ENCODE measurements at places on chromosomes 4 and X. TPM values are rescaled to one million over a fixed set of nuclear protein-coding genes. Genes with fewer than 3 reads are reported as not detected.

GRCh38 chr4:110231869-110232268 is 33.5 kb upstream of the ELOVL6 start:
- H3K4me3 ChIP-seq: no peak overlapping the region
- no peaks in the 10 kb centered on the region for H3K36me3 ChIP-seq
- H3K4me1 ChIP-seq: no peaks in the 10 kb centered on the region
- no peak for DNase-seq
- H3K27ac ChIP-seq: no peak overlapping the region

- no peak for DNase-seq
- H3K4me1 ChIP-seq: no peaks in the 10 kb centered on the region
- no peak overlapping the region for H3K4me3 ChIP-seq
- H3K36me3 ChIP-seq: no peaks in the 10 kb centered on the region
Observed at GRCh38 chr4:98786866-98787265, 128.5 kb upstream of the TSPAN5 start.

- no peak for DNase-seq
- H3K4me3 ChIP-seq: no peak overlapping the region
- H3K36me3 ChIP-seq: no peaks in the 10 kb centered on the region
- H3K27ac ChIP-seq: no peak overlapping the region
Observed at GRCh38 chr4:6074758-6075157, 56.5 kb upstream of the C4orf50 start.

- no peak for DNase-seq
- H3K27ac ChIP-seq: no peak overlapping the region
- H3K4me1 ChIP-seq: no peaks in the 10 kb centered on the region
- H3K36me3 ChIP-seq: no peaks in the 10 kb centered on the region
- no peak overlapping the region for H3K4me3 ChIP-seq
- H3K27me3 ChIP-seq: peaks cover 11% of the 10 kb centered on the region
Observed at GRCh38 chr4:140581078-140581477, 12.3 kb upstream of the UCP1 start.

DNA sequence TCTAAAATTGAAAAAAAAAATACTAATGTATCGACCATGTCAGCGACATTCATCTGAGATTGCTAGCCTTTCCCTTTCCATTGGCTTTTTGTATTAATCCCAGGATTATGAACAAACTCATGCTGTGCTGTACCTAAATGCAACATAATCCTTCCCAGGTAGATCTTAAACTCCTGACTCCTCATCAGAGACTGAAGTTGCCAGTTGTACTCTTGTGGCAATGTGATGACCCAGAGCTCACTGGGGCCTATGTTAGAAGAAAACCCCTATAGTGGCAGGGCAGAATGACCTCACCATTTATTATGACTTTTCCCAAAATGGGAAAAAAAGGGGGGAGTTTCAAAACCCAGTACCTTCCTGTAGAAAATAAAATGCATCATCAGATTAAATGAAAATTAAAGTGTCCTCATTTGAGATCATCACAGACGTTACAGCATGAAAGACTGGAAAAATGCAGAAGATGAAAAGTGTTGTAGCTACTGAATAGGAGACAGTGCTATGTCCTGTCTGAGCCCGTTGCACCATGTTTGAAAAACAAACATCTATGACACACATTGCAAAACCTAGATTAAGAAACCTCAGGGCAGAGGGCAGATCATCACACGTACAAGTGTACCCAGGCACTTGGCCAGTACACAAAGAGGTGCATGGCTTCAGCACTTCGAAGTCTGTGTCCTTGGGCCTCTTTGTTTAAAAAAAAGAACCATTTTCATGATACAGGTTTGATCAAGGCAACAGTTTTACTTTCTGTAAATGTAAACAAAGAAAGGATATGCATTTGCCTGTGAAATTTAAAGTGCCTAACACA is 6.8 kb upstream of the ACSL4 start:
- H3K4me1 ChIP-seq: no peaks in the 10 kb centered on the region
- no peak overlapping the region for H3K27ac ChIP-seq
- H3K36me3 ChIP-seq: no peaks in the 10 kb centered on the region

DNA sequence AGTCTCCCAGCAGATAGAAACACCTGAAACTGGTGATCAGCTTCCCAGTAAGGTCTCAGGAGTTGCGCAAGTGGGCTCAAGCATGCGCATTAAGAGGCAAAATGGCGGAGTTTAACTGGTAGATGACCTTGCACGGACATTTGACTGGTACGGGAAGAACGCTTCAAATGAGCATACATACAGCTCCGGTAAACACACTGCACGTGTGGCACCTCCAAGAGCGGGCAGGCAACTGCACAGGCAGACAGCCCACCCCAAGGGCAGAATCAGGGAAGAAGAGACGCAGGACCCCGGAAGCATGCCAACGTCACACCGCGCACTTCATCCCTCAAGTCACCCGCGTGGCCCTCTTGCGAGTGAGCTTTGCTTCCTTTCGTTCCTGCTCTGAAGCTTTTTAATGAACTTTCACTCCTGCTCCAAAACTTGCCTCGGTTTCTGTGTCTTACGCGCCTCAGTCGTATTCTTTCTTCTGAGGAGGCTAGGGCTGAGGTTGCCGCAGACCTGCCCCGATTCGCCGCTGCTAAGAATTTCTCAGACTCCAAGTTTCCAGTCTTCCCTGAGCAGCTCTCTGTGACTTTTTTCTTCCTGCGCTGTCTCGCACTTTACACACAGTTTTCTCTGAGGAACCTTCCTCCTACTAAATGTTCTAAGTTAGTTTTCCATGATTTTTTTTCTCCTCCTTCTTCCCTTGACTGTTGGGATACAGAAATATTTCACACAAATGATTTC is 180.7 kb upstream of the ZFP42 start:
- no peak overlapping the region for H3K4me3 ChIP-seq
- H3K36me3 ChIP-seq: no peaks in the 10 kb centered on the region
- no peaks in the 10 kb centered on the region for H3K4me1 ChIP-seq
- H3K27me3 ChIP-seq: no peaks in the 10 kb centered on the region

- no peaks in the 10 kb centered on the region for H3K4me1 ChIP-seq
- no peak overlapping the region for H3K4me3 ChIP-seq
- no peak overlapping the region for H3K27ac ChIP-seq
- no peak for DNase-seq
- no peaks in the 10 kb centered on the region for H3K36me3 ChIP-seq
- no peaks in the 10 kb centered on the region for H3K27me3 ChIP-seq
Observed at GRCh38 chr4:129246910-129247461, 151.0 kb downstream of the C4orf33 start.

- no peak overlapping the region for H3K27ac ChIP-seq
- no peaks in the 10 kb centered on the region for H3K36me3 ChIP-seq
- DNase-seq: no peak
- H3K4me1 ChIP-seq: no peaks in the 10 kb centered on the region
Observed at GRCh38 chr4:3340700-3341083, 47.9 kb downstream of the RGS12 start.

DNA sequence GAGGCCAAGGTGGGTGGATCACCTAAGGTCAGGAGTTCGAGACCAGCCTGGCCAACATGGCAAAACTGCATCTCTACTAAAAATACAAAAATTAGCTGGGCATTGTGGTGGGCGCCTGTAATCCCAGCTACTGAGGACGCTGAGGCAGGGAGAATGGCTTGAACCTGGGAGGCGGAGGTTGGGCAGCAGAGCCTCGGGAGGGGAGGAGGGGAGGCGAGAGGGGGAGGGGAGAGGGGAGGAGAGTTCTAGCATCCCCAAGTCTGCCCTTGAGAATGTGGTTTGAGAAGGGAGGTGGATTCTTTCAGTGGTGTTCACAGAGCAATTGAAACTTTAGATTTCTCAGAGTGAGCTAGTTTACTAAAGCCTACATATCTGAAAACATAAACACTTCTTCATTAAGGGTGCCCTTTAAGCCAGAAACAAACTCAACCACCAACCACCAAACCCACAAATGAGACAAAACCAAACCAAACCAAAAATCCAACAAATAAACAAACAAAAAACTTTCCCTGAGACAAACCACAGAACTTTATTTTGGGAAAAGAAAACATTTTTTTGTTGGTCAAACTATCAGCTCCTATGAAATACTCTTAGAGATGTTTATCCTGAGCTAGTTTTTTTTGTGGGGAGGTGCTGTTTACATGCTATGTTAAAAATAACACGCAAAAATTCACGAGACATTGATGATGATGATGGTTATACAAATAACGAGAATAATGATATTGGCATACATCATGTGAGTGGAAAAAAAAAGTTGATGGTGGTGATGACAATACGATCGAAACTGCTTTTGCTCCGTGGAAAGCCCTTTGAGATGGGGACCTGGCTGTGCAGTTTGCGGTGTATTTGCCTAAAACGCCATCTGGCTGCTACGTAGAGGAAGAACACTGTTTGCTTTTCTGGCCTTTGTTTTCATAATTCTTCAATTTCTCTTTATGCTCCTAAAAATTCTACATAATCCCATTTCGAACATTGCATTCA is 98.2 kb upstream of the PRKX start:
- DNase-seq: no peak
- no peaks in the 10 kb centered on the region for H3K4me1 ChIP-seq
- H3K36me3 ChIP-seq: no peaks in the 10 kb centered on the region
- H3K4me3 ChIP-seq: no peak overlapping the region
- no peak overlapping the region for H3K27ac ChIP-seq
- H3K27me3 ChIP-seq: no peaks in the 10 kb centered on the region

DNA sequence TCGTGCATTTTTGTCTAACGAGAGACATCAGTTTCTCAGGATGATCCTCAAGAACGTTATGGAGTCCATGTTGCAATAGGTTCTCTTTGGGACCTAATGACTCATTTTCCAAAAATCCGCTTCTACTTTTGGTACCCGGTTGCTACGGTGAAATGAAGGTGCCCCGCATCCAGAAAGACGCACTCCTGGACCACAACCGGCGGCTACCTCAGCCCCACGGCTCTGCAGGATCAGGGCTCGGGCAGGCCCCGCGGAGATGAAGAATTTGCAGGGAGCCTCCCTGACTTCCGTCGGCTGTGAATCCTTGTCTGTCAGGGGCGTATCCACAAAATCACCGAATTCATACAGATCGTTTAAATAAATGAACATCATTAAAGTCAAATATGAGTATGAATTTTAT is 15.6 kb downstream of the GTPBP6 start:
- DNase-seq: no peak
- H3K4me1 ChIP-seq: no peaks in the 10 kb centered on the region
- H3K27ac ChIP-seq: no peak overlapping the region
- no peaks in the 10 kb centered on the region for H3K27me3 ChIP-seq
- H3K36me3 ChIP-seq: peaks cover 4% of the 10 kb centered on the region
- H3K4me3 ChIP-seq: no peak overlapping the region

- no peaks in the 10 kb centered on the region for H3K36me3 ChIP-seq
- H3K4me3 ChIP-seq: no peak overlapping the region
- no peaks in the 10 kb centered on the region for H3K4me1 ChIP-seq
- no peak overlapping the region for H3K27ac ChIP-seq
- no peak for DNase-seq
Observed at GRCh38 chrX:56784666-56785065, 55.6 kb downstream of the NBDY start.

DNA sequence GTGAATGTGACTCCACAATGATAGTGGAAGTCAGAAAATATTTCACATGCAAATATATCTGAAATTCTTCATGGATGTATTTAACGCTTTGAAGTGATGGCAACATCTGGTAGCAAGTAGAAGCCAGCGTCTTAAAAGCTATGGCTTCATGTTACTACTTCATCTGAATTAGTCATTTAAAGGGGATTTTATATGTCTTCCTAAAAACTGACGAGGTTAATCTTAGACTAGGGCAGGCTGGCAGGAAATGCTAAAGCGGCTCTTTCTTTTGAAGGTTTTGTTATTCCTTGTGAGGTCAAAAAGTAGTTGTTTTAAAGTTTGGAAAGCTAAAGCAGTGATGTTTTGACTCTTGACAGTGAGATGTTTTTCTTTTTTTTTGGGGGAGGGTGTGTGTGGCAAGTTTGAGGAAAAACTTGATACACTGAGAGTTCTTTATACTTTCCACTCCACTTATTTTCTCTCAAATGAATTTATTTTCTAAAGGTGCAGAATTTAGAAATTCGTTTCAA is 22.6 kb downstream of the PLS3 start:
- no peak overlapping the region for H3K27ac ChIP-seq
- H3K4me1 ChIP-seq: peaks cover 14% of the 10 kb centered on the region
- no peaks in the 10 kb centered on the region for H3K36me3 ChIP-seq
- H3K27me3 ChIP-seq: no peaks in the 10 kb centered on the region

GRCh38 chrX:149829751-149830191 is 48.0 kb downstream of the MAGEA9 start:
- DNase-seq: no peak
- no peaks in the 10 kb centered on the region for H3K4me1 ChIP-seq
- peaks cover 2% of the 10 kb centered on the region for H3K27me3 ChIP-seq
- no peak overlapping the region for H3K27ac ChIP-seq

DNA sequence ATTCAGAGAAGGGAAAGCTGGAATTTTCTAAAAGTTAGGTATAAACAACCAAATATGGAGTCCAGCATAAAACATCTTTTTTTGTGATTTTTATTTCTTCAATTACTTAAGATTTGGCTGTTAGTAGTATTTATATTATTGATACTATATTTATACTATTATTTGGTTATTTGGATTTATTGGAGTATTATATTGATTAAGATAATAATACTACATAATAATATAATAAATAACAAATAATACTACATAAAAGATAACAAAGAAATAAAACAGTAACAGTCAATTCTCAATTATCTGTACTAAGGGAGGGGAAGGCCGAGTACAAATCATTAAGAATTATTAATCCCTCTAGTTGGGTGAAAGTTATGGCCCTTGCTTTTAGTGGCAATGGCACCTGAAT is 66.0 kb upstream of the IRF2 start:
- H3K27ac ChIP-seq: no peak overlapping the region
- no peaks in the 10 kb centered on the region for H3K27me3 ChIP-seq
- H3K4me1 ChIP-seq: peaks cover 4% of the 10 kb centered on the region
- H3K4me3 ChIP-seq: no peak overlapping the region

GRCh38 chrX:51847463-51847862 is 46.0 kb upstream of the MAGED1 start:
- H3K36me3 ChIP-seq: no peaks in the 10 kb centered on the region
- DNase-seq: no peak
- H3K4me3 ChIP-seq: no peak overlapping the region
- H3K4me1 ChIP-seq: no peaks in the 10 kb centered on the region
- no peak overlapping the region for H3K27ac ChIP-seq
- H3K27me3 ChIP-seq: no peaks in the 10 kb centered on the region

FGFBP1 gene
- 0.39 TPM for total RNA-seq

KIAA1210 gene
- total RNA-seq: not detected

XPNPEP2 gene
- total RNA-seq: not detected

FSTL5 gene
- 0.67 TPM for total RNA-seq

CXCR3 gene
- not detected for total RNA-seq

HTR2C gene
- not detected for total RNA-seq

TSPAN5 gene
- 61.9 TPM for total RNA-seq

STPG2 gene
- not detected for total RNA-seq

RBM3 gene
- 528 TPM for total RNA-seq

TRMT44 gene
- 10.8 TPM for total RNA-seq
